AG10803 (cell line): ENCODE measurements at places on chromosomes 2 and 18.
A peak's percentile ranks its signal among the peaks of the same experiment; 100 is the strongest.

GRCh38 chr2:209946539-209946938 is 55.9 kb upstream of the RPE start:
- no peak for DNase-seq

- no peak for DNase-seq
These were observed 9.7 kb downstream of the XDH start for GRCh38 chr2:31404827-31405226.

GRCh38 chr18:48077291-48077690 is 146.8 kb upstream of the SMAD2 start:
- DNase-seq: no peak

DNA sequence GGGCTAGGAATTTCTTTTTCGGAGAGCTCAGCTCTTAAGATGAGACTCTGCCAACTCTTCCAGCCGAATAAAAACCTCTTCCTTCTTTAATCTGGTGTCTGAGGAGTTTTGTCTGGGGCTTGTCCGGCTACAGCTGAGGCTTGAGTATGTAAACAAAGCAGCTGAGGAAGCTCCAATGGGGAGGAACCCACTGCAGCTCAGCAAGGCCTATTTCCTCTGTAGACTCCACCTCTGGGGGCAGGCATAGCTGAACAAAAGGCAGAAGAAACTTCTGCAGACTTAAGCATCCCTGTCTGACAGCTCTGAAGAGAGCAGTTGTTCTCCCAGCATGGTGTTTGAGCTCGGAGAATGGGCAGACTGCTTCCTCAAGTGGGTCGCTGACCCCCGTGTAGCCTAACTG is 838.7 kb downstream of the CCDC85A start:
- peak; percentile 19 for DNase-seq

- peak; percentile 89 for DNase-seq
These were observed at the start of gene CCT7 for GRCh38 chr2:73233932-73234832. Gene CCT7, plus strand, starts transcription at chr2:73234308. Its CDS starts 71 bp downstream, at chr2:73234379.

- DNase-seq: no peak
These were observed 81.5 kb downstream of the DYSF start for GRCh38 chr2:71534826-71535225.
